ENCODE measurements at places on chromosomes 3 and 15.

DNA sequence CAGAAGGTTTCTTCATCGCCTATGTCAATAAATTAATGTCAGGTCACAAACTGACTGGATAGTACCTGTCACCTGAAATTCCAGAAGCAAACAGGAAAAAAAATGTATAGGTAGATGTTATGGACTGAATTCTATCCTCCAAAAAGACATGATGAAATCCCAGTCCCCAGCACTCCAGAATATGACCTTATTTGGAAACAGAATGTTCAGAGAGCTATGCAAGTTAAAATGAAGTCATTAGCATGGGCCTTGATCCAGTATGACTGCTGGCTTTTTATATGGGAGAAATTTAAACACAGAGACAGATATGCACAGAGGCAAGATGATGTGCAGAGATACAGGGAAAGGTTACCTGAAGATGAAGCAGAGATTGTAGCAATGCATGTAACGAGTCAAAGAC lies 953.4 kb downstream of the ZPLD1 start:
- DNase-seq, result no peak

GRCh38 chr3:184584464-184584891 lies 22.9 kb downstream of the EPHB3 start:
- no peak for DNase-seq

DNA sequence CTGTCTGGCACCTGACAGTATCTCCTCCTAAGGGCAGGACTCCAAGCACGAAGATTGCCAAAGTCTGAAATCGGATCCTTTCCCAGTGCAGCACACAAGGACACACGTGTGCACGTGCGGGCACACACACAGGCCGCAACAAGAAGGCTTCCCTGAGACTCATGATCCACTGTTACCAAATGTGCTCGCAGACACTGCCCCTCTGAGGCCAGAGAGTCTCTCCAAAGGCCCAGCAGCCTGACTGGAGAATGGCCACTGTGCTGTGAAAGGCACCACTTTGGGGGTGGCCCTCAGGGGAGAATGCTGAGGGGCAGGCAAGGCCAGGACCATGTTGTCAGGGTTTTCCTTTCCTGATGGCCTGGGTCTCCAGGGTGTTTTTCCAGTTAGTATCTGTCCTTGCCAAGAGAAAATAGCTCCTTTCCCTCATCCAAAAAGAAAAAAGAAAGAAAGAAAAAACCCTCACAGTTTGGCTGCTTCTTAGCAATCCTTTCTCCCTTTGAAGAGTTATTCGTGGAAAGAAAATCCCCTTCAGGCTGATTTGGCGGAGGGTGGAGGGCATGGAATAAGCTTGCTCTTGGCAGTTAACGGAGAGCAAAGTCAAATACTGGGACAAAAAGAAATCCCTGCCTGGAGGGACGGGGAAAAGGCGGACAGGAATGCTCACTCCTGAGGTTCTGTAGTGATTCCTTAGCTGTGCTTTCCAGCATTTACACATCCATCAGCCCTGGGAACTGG lies 112.2 kb upstream of the ETV5 start:
- DNase-seq, result peak; percentile 56

DNA sequence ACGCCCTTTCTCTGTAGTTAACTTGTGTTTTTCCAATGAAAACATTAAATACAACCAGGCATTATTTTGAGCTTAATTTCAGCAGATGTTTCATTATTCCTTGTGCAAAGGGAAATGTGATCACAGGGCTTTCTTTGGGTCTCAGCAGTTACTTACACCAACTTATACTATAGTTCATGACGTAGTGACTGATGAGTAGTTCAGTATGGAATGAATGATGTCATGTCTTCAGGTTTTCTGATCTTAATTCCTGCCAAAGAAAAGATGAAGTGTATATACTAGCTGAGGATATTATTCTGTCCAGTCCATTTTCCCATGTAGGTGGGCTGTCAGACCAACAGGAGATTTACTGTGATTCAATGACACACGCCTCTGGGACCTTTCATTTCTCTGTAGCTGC lies 61.3 kb downstream of the MYRIP start:
- no peak for DNase-seq

DNA sequence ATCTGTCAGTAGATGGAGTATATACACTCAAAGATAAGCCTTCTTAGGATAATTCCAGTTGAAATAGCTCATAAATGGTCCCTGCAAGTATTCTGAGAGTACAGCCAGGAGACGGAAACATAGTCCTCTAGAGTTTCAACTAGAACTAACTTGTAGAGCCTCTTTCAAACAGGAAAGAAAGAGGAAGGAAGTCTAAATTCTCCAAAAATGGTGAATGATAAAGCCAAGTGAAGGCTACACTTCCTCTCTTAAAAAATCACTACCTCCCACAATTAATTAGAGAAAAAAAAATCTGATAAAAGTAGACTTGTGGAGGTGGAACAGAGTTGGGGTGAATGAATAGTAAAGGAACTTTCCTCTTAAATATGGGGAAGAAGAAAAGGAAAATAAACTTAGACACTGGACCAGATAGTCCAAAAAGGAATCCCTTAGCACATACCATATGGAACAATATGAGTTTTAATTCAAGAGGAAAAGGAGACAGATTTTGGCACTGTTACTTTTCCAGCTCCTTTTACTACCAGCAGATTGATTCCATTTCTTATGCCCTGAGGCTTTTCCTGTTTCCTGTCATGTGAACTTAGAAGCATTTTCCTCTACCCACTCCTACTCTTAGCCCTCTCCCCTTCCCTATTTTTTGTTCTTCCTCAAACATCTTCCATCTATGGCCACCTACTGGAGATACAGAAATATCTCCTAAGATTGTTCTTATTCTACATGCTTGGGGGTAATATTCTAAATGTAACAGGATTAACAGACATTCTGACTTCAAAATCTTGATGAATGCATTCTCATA lies 207.6 kb downstream of the CHST2 start:
- no peak for DNase-seq

- DNase-seq, result peak; percentile 21
These were observed 595 bp downstream of the PDCD7 start for GRCh38 chr15:65132878-65133547.

GRCh38 chr15:90083954-90084607 lies 18.2 kb downstream of the IDH2 start:
- DNase-seq, result no peak

All from nucleus accumbens (tissue), 56 donors.